AG10803 (cell line): ENCODE measurements at places on chromosomes 11 and 22.

DNA sequence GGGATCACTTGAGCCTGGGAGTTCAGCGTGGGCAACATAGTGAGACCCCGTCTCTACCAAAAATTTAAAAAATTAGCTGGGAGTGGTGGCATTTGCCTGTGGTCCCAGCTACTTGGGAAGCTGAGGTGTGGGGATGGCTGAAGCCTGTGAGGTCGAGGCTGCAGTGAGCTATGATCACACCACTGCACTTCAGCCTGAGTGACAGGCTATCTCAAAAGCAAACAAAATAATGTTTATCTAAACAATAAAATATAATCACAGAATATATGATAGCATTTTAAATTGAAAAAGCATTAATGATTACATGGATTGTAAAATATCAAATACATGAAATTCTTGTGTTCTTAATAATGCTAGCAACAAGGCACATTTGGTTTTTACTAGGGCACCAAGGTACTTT is 2.7 kb downstream of the BEST1 start:
- DNase-seq, result no peak

GRCh38 chr11:128929991-128930390 is 12.7 kb downstream of the TP53AIP1 start:
- DNase-seq, result peak; percentile 4

DNA sequence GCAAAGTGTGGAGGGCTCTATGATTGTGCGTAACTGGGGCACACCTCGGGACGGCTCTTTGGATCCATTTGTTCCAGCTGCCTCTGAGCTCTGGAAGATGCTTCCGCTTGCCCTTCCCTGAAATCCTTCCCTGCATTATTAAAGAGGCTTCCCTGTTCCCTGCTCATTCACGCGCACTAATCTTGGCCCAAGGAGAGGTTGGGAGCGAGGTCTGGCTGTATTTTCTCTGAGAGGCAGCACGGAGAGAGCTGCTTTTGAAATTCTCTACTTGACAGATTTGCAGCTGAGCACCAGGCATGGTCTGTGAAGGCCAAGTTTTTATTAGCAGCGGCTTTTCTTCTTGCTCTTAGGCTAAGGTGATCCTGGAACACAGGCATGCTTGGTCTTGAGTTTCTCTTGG is 94.8 kb upstream of the NTM start:
- no peak for DNase-seq

- no peak for DNase-seq
These were observed 8.7 kb upstream of the KCNJ5 start for GRCh38 chr11:128882451-128882850.

GRCh38 chr11:102592131-102592530 is 33.0 kb downstream of the MMP20 start:
- DNase-seq, result no peak

GRCh38 chr11:2369896-2370295 is 7.2 kb upstream of the CD81 start:
- DNase-seq, result no peak

DNA sequence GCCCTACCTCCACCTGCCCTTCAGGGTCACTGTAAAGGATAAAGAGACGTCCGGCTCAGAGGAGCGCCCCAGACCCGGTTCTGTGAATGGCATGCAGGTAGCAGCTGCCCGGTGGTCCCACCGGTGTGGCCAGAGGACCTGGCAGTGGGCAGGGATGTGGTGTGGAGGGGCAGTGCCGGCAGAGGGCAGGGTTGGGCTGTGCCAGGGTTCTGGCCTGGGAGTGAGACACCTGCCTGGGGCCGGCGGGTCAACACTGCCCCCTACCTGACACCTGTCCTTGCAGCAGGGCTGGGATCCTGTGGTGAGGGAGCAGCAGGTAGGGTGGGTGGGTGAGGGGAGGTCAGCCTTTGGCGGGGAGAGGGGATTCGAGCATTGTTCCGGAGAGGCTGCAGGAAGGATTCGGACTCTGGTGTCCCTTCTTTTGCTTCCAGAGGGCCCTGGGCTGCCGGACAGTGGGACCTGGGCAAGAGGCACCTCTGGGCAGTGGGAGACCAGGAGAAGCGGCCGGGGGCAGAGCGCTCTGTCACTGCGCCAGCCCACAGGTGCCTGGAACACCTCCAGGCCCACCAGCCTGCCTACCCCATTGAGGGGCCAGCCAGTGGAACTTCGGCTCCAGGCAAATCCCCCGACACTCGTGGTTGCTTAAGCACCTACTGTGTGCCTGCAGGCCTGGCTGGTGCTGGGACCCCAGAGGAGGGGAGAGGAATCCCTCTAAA is 1.6 kb upstream of the PHLDA2 start:
- no peak for DNase-seq

DNA sequence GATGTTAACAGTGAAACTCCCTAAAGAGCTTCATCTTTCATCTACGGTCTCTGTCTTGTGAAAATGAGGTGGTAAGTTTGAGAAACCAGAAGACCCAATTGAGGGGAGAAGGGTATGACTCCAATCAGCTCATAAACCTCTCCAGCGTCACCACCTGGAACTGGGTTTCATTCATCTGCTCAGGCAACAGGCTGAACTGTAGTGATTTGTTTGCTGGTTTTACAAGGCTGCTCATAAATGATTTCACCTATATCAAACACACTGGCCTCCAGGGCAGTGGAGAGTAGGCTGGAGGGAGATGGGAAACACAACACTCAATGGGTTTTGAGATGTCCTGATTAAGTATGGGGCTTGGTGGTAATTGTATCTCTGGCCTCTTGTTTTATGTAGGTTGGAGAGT is 79.0 kb downstream of the EFCAB6 start:
- no peak for DNase-seq

DNA sequence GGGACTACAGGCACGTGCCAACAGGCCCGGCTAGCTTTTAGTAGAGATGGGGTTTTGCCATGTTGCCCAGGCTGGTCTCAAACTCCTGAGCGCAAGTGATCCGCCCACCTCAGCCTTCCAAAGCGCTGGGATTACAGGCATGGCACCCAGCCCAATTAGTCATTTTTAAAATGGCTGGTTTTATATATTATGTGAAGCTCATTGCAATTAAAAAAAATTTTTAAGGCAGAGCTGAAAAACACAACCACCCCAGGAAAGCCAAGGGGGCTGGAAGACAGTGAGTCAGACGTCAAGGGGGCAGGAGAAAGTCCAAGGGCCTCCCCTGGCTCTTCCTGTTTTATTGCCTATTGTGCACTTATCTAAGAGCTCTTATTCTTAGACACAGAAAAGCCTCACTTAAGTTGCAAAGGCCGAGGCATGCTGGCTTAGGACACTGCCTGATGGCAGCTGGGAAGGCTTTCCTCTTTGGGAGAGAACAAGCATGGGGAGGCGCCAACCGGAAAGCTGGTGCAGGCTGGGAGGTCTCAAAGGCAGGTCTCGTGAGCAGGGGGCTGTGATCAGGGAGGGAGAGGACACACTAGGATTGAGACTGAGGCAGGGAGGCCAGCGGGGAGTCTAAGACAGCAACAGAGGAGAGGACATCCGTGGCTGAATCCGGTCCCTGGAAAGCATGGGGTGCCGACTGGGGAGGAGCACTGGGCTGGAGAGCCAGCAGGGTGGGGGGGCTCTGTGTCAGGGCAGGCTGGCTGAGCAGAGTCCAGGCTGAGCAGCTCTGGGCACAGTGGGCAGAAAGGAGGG is 11.1 kb upstream of the OSM start:
- peak; percentile 55 for DNase-seq

DNA sequence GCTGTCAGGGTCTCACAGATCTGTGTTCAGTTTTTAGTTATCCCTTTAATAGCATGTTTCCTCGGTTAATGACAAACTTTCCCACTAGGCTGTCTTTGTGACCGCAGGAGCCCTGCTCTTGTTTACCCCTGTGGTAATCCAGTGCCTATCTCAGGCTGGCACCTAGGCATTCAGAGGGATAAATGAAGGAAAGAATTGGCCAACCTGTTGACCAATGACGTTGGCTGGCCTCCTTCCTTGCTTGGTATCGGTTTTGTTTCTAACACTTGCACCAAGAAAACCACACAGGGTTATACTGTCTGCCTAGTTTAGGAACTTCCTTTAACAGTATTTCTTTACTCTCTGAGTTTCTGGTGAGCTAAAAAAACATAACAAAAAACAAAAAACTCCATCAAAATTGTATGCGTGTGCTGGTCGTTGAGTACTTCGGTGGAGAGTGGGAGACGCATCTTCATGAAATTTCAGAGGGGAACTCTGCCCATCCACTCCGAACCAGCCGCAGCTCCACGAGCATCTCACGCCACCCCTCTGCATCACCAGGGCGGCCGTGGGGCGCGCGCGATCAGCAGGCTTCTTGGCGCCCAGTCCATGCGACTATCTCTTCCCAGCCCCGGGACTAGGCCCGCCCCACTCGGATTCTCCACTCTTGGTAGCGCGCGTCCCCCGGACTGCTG is 563 bp upstream of the ENDOD1 start:
- no peak for DNase-seq

DNA sequence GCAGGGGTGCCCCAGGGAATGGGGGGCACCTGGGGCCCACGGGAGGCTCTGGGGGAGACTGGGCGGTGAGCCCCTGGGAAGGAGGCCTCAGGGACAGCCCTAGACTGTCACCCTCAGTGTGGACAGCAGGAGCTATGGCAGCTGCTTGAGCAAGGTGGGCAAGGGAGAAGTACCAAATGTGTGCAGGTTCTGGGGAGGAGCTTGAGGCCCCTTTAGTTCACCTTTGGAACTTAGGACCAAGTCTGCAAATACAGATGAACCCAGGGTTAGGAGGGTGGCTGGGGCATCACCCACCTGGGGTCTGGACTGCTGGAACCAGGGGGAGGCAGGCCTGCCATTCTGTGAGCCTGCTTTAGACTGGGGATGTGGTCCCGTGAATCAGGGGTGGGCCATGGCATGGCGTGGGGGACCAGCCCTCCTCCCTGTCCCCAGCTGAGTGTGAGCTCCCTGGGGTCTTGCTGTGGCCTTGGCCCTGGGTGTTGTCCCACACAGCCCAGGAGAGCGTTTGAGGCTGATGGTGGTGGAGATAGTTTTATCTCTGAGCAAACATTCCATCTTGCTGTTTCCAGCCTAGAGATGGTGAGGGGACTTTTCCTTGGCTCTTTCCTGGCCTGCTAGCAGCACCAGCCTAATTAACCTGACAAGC is 122.3 kb downstream of the KCNQ1 start:
- DNase-seq, result no peak

DNA sequence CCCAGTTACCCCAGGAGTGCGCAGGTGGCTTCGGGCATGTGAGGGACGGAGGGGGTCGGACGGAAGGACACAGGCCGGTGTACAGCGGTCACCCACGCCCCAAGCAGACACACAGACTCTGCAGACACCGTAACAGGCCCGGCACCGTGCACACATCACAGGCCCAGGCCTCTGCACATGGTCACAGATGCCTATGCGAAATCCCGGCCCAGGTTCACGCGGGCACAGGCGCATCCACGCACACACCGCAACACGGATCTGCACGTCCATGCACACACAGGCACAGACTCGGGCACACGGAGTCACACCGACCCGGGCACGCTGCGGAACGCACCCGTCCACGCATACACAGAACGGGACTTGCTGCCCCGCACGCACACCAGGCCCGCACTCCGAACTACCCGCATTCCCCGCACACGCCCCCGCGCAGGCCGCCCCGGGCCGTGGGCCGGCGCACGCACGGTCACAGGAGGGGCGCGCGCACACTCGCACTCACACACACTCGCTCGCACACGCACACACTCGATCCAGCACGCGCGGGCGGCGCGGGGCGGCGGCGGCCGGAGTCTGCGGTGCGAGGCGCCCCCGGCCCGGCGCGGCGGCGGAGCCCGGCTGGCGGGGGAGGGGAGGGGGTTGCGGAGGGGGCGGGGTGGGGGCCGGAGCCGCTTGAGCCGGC is at the start of gene MGAT3:
MGAT3 (plus strand) TSS at position 491 of the 676 bp plus-strand sequence. CDS start 30,336 bp downstream, outside the sequence.
- DNase-seq, result no peak

- DNase-seq, result peak; percentile 95
These were observed 180.9 kb downstream of the KIF18A start for GRCh38 chr11:27926981-27927481.

DNA sequence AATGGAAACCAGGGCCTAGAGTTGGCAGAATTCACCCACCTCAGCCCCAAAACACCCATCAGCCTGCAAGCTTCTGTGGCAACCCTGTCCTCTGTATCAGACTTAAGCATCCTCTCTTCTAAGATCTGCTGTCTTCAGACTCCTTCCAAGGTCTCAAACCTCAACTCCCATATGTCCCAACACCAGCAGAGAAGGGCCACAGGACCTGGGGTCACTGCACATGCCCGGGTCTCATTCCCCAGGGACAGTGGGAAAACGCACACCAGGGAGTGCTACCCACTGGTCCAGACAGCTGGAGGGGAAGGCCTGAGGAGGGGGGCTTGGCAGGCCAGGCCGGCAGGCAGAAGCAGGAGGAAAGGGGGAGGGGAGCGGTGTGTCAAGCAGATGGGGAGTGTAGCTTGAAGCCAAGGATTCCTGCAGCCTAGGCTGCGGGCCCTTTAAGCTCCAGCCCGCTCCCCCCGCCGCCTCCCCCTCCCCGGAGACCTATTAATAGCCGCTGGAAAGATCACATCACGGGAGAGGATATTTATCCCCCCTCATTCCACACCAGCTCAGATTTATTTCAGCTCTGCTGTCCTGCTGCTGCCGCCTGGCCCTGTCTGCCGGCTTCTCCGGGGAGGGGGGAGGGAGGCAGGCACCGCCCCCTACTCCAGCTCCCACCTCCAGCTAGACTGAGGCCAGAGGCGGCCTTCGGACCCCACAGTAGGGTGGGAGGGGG is 16.7 kb downstream of the BCL9L start:
- DNase-seq, result peak; percentile 96

GRCh38 chr11:128497776-128498095 is 89.6 kb downstream of the ETS1 start:
- DNase-seq, result no peak

GRCh38 chr11:7609015-7609414 is 64.3 kb downstream of the CYB5R2 start:
- DNase-seq, result no peak

GRCh38 chr11:117420143-117420485 is 92.5 kb downstream of the CEP164 start:
- no peak for DNase-seq

- DNase-seq, result no peak
These were observed 2.6 kb downstream of the ANO1 start for GRCh38 chr11:70080763-70081162.

DNA sequence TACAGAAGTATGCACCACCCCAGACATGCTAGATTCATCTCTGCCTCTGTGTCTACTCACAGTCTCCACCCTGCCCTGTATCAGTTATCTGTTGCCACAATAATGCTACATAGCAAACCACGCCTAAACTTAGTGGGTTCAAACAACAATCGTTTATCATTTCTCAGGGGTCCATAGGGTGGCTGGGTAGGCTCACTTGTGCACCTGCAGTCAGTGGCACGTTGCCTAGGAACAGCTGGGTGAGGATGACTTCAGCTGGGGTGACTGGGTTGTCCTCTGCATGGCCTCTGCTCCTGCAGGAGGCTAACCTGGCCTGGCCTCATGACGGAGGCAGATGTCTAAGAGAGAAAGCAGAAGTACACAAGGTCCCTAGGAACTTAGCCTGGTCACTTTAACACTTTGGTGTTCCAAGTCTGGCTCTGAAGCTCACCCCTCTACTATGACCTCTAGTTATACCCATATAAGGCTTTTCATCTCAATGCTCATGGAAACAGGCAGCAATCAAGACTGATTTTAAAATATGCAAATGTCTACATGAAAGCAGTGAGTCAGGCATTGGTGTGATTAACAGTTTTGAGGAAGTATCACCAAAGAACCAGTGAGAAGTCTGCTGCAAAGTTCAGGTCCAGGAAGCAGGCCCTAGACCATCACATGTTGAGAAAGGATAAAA is 10.7 kb downstream of the OLFML1 start:
- no peak for DNase-seq

- DNase-seq, result no peak
These were observed 14.5 kb downstream of the SCGB1A1 start for GRCh38 chr11:62433141-62433903.
